Testis (tissue), 5 donors: ENCODE measurements at places on chromosomes 2 and 18. TPM values are rescaled to one million over a fixed set of nuclear protein-coding genes. Genes with fewer than 3 reads are reported as not detected.
A peak's percentile ranks its signal among the peaks of the same experiment; 100 is the strongest.

DNA sequence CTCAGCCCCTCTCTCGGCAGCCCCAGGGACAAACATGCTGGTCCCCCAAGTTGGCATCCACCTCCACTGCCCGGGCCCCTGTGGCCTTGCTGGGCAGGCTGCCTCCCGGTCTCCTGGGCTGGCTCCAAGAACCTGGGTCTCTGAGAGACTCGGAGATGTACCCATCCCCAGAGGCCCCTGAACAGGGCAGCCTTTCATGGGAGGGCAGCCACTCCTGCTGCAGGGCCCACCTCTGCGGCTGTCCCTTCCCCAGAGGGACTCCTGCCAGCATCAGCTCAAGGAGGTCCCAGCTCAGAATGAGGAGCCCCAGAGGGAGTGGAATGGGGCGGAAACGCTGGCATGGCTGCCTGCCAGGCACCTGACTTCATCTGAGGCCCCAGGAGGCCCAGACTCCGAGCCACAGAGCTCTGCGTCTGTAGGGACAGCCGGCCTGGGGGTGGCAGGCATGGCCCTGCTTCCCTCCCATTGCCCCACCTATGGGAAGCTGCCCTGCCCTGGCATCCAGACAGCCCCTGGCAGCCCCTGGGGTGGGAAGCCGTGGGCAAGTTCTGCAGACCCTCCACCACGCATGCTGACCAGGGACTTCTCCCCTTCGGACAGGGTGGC lies 857 bp upstream of the CROCC2 start:
- DNase-seq, result no peak

DNA sequence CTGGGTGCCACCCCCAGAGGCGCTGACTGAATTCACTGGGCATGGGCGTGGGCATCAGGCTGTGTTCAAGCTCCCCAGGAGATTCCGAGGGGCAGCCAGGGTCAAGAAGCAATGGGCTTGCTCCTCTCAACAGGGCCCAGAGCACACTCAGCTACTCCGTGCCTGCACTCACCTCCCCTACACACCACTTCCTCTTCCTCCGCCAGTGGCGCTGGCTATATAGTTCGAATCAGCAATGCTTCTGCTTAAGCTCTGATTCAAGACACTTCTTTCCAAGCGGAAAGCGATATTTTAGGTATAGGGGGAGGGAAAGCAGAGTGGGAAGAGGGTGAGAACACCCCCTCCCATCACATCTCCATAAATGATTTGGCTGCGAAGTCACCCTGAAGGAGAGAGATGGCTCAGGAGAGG lies 42.1 kb downstream of the CRACDL start:
- DNase-seq, result peak; percentile 6

DNA sequence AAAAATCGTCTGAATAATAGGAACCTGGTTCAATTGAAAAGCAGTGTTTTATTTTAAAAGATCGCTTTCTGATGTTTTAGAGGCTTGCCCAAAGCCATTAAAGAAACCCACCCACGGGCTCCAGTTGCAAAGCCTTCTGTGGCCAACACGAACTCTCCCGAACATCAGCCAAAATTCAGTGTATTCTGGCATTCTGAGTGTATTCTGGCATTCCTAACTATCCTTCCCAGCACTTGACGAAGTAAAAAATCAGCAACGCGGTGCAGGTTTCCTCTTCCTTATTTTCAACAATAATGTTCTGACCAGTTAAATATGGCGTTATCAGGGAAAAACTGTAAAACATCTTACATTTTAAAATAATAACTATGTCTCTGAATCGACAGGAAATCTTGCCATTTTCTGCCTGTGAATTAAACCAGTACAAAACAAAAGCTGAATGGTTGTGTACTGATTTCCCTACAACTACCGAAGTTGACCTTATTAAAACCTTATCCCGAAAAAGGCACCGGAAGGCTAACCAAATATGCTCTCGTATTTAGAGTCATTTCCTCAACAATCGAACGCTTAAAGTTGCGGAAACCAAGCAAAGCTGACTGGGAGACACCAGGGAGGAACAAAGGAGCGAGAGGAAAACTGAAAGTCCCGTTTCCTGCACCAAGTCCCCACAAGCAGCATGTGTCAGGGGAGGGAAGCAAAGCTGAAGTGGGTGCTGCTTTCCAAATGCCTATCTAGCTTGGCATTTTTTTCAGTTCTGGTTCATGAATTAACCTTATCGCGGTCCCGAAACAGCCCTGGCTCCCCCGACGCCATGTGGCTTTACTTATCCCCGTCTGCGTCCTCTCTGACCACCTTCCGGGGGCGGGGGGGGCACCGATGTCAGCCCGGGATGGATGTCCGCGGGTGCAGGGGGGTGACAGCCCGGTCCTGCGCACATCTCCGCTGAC lies 44.3 kb downstream of the ZNF516 start:
- peak; percentile 76 for DNase-seq

DNA sequence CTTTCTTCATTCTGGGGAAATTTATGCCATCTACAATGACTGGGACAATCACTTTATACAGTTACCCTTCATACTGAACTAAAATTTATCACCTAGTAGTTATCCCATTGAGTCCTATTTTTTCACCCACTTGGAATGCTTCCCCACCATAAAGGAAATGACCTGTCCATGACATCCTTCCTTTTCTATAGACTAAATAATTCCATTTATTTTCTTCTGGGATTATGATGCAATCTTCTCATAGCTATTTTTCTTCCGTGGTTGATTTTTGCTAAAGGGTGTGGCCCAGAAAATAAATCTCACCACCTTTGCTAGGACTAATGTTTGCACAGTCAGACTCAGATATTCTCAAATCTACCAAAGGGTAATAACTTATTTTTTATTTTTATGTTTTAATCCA lies 186.1 kb upstream of the NRXN1 start:
- no peak for DNase-seq

AFF3 gene
- 34.4 TPM for total RNA-seq

GRCh38 chr2:109428841-109429566 lies 184.8 kb downstream of the SEPTIN10 start:
- DNase-seq, result no peak

TFCP2L1 gene
- total RNA-seq, result 5.1 TPM

- peak; percentile 88 for DNase-seq
These were observed 6.8 kb upstream of the SNED1 start for GRCh38 chr2:240991378-240992263.

DNA sequence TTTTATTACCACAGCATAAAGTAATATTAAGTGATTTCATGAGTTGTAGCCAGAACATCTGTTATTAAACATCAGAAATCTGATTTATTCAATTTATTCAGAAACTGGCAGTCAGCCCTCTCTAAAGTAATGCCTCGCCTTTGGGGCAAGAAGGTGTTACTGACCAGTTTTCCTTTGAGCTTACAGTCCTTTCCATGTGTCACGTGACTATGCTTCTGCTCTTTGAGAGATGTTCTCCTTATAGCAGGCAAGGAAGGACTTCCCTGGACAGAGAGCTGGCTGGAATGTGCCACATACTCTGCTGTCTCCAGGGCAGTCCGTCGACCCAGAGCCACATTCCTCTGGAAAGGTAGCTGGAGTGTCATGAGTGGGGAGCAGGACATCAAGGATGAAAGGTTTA lies 119.7 kb downstream of the RDH14 start:
- no peak for DNase-seq

DNA sequence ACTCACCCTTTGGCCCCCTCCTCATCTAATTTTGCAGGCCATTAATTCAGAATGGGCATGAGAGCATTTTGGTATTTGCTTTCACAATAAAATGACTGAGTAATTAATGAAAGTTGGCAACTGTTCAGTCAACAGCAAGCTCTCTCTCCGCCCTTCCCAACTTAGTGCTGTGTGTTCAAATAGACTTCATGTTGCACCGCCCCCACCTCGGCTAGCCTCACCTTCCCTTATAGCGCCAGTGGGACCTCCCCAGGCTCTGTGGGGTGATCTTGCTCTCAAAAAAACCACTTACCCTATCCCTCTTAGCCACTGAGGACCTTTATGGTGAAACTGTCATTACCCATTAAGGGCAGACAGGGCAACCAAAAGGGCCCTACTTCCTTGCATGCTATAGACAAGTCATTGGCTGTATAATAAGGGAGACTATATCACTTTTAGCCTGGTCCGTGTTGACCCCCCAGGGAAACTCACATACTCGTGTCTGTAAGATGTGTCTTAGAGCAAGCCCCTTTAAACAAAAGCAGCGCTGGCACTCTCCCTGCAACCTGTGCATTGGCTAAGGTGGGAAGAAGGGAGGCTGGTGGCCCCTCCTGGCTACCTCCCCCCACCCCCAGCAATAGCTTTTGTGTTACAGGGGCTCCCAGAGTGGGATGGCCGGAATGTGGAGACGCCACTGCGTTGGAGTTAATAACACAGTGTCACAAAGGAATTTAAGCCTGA lies 15.2 kb downstream of the EN1 start:
- DNase-seq, result no peak

GRCh38 chr18:68467957-68468356 lies 247.0 kb downstream of the TMX3 start:
- DNase-seq, result no peak

VRK2 gene
- total RNA-seq, result 16.6 TPM

OSR1 gene
- total RNA-seq, result 8.9 TPM

WDR35 gene
- total RNA-seq, result 18.5 TPM

DNA sequence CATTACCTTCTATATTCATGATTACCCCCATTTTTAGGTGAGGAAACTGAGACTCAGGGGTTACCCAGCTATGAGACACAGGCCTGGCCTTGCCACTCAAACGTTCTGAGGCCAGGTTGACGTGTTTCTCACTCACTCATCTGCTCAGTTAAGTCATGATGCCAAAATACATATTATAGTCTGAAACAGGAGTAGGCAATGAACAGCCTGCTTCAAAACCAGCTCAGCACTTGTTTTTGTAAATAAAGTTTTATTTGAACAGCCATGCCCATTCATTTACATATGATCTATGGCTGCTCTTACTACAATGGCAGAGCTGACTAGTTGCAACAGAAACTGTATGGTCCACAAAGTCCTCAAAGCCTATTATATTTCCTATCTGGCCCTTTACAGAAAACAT lies 74.1 kb upstream of the SMAD2 start:
- no peak for DNase-seq

DNA sequence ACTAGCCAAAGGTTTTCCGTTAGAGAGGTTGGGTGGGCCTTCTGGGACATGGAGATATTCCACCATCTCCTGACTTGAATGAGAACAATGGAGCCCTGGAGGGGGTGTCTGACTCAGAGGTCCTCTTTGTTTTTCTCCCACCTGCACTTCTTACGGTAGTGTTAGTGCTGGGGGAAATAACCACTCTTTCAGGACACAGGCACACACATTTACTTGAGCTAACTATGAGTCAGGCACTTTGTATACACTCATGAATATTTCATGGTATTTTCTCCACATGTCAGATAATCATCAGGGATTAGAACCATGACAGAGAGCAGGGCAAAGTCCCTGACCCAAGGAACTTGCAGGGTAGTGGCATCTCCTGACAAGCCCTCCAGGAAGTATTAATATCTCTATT lies 439.1 kb downstream of the TSN start:
- DNase-seq, result no peak

DNA sequence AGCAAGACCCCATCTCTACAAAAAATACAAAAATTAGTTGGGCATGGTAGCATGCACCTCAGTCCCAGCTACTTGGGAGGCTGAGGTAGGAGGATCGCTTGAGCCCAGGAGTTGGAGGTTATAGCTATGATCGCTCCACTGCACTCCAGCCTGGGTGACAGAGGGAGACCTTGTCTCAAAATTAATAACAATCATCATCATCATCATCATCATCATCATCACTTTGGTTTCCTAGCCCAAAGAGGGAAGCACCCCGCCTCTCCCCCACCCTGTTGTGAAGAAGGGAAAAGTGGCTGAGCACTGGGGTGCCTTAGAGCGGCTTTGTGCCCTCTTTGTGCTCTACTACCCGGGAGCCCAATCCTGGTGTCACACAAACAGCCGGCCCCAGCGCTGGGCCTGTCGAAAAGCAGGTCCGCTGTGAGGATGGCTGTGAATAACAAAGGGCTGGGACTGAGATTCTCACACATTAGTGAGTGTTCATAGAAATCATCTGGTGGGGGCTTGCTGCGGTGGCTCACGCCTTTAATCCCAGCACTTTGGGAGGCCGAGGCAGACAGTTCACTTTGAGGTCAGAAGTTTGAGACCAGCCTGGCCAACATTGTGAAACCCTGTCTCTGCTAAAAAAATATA lies 42.6 kb upstream of the ASXL2 start:
- DNase-seq, result no peak

EIF2AK3 gene
- 14.7 TPM for total RNA-seq

ADGRF3 gene
- total RNA-seq, result 1.0 TPM

GRCh38 chr2:100702438-100703109 lies 117.4 kb upstream of the NPAS2 start:
- DNase-seq, result no peak
